HT1080 (cell line): ENCODE measurements at places on chromosomes 12 and 14. TPM values are rescaled to one million over a fixed set of nuclear protein-coding genes. Genes with fewer than 3 reads are reported as not detected.

- DNase-seq, result no peak
Measured at GRCh38 chr12:124428136-124428791, 133.4 kb downstream of the RFLNA start.

GRCh38 chr12:95851606-95852005, 7.1 kb upstream of the SNRPF start:
- DNase-seq, result no peak

- DNase-seq, result no peak
Measured at GRCh38 chr12:132429946-132430643, 59.9 kb upstream of the FBRSL1 start.

INHBC gene
- 0.13 and 0.37 TPM in 2 replicates for total RNA-seq

DNA sequence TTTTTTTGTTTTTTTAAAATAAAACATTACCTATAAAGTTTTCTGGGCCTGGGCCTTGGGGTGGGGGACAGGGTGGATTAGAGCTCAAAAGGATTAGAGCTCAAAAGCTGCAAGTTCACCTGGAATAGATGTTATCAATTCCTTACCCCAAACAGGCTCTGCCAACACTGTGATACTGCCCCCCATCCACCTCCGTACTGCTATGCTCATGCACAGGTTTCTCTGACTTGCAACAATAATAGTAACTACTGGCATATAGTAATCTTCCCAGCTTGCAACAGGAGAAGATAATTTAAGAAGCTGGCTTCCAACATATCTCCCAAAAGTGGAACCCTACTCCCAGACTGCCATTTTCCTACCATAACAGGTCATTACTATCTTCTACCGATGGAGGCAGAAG, 51.3 kb upstream of the SLCO1C1 start:
- no peak for DNase-seq

KRT77 gene
- not detected in 2 replicates for total RNA-seq

FOXN4 gene
- not detected in 2 replicates for total RNA-seq

DNA sequence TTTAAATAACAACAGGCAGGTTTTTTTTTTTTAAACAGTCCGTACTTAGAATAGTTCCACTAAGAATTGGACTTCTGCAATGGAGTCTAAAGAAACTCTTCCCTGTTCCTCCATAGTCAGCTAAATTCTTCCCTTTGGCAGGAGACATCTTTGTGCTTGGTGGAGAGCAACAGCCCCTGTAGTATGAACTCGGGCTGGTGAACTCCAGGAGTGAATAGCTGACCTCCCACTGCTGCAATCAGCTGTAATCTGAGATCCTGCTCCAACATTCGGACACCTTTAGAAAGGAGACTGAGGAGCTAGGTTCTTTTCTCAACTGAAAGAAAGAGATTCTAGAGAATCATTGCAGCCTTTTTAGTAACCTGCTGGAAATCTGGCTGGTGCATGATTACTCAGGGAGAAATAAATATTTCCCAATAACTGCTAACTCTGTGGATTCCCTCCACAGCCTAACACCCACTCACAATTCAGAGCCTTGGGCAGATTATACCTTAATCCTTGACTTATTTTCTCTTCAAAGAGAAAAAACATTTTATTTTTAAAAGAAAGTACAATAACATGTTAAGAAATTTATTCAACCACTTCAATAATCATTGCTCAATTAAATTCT, 25.6 kb upstream of the DBX2 start:
- DNase-seq, result no peak

TMEM253 gene
- 0.50 TPM in 1 of 2 replicates, not detected in the other for total RNA-seq

DNA sequence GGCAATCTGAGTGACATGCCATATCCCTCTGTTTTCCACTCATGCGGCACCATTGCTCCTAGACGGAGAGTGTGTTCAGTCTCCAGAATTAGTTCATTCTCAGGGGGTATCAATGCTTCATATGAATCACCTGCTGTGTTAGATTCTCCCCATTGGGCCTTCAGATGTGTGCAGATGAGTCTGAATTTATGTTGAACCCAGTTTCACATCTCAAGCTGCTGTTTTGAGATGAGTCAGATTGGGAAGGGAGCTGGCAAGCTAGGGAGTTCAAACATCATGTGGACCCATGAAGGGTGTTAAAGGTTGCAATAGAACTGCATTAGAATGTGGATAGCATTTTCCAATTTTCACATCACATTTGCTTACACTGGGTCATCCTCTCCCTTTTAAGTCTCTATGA, 46.9 kb upstream of the KCNA1 start:
- no peak for DNase-seq

DNA sequence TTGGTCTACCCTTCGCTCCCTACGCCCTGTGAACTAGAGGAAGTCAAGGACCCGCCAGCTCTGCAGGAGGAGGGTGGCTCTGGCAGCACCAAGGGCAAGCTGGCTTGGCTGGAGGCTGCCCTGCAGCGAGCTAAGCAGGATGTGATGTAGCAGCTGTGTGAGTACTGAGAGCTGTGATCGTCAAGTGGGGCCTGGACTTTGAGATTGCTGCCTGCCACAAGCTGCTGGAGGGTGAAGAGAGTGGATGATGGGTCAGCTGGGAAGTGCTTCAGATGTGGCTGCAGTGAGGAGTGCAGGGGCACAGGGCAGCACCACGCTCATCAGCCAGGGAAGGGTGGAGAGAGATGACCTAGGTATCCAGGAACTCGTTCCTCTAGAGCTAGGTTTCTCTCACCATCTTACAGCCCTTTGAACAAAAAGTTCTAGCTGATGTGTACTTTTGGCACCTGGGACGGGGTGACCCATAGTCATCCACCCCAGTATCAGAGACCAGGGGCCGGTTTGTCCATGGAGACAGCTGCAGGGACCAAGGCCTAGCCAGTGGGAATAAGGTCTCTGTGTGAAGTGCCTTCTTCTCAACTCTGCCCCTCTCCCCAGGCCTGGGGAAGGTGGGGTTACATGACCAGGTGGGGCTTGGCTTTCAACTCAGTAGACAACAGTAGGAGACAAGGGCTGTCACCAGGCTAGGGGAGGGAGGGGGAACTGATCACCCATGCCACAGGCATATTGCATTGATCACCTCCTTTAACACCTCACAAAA, 3.2 kb downstream of the KRT86 start:
- no peak for DNase-seq

DNA sequence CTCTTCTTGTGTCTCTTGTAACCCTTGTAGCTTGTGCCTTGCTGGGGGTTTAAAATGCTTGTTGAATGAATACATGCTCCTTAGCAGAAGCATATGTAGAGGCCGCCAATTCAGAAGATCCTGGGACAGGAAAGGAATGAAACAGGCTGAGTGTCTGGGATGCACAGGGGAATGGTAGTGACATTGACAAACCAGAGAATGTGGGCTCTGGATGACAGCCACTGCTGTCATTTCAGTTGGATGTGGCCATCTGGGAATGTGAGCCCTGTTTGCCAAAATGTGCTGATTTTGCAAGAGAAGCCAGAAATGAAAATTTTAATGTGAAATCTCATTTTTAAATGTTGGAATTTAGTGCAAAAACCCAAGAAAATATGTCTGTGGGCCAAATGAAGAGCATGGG, 136.8 kb downstream of the DACT1 start:
- DNase-seq, result no peak

CHST11 gene
- 38.0 and 54.3 TPM in 2 replicates for total RNA-seq

PTGER2 gene
- not detected in 2 replicates for total RNA-seq
